Left kidney (tissue), 8 donors: ENCODE measurements at places on chromosomes 3 and 15. TPM values are rescaled to one million over a fixed set of nuclear protein-coding genes. Genes with fewer than 3 reads are reported as not detected.

Gene FOXB1
- not detected for polyA plus RNA-seq

Gene SCAMP5
- 47.9 TPM for polyA plus RNA-seq

Gene PATL2
- polyA plus RNA-seq: 1.4 TPM

Gene ARHGEF3
- 81.6 TPM for polyA plus RNA-seq

Gene EAF2
- 9.1 TPM for polyA plus RNA-seq

Gene NMNAT3
- 11.9 TPM for polyA plus RNA-seq

Gene UQCC5
- polyA plus RNA-seq: 14.0 TPM

Gene GPR156
- polyA plus RNA-seq: 3.4 TPM

Gene ATP10A
- 4.1 TPM for polyA plus RNA-seq

Gene ABI3BP
- 26.8 TPM for polyA plus RNA-seq

Gene THBS1
- 184 TPM for polyA plus RNA-seq

Gene DTX3L
- polyA plus RNA-seq: 15.1 TPM

Gene FBXL22
- 1.7 TPM for polyA plus RNA-seq

Gene LDHAL6B
- 0.23 TPM for polyA plus RNA-seq

Gene RHO
- 0.13 TPM for polyA plus RNA-seq

Gene CDHR4
- polyA plus RNA-seq: 0.28 TPM

Gene TLR9
- 0.18 TPM for polyA plus RNA-seq

Gene TNFSF10
- 42.4 TPM for polyA plus RNA-seq

Gene C3orf38
- polyA plus RNA-seq: 33.2 TPM

Gene FBXW12
- 0.73 TPM for polyA plus RNA-seq

Gene SLC27A2
- polyA plus RNA-seq: 70.6 TPM

Gene ESYT3
- 3.1 TPM for polyA plus RNA-seq

Gene TPRG1
- 0.68 TPM for polyA plus RNA-seq

Gene ADAMTS7
- polyA plus RNA-seq: 21.4 TPM

Gene SLC2A2
- 19.5 TPM for polyA plus RNA-seq

Gene LRRN1
- 23.4 TPM for polyA plus RNA-seq

Gene TNIK
- polyA plus RNA-seq: 19.2 TPM

Gene XYLB
- 16.1 TPM for polyA plus RNA-seq

Gene GLT8D1
- 139 TPM for polyA plus RNA-seq

Gene GTF2E1
- 18.5 TPM for polyA plus RNA-seq

Gene TGM4
- polyA plus RNA-seq: 0.18 TPM

Gene NOX5
- polyA plus RNA-seq: 1.5 TPM

Gene CHRNB4
- 3.3 TPM for polyA plus RNA-seq

Gene SLC35G2
- polyA plus RNA-seq: 5.1 TPM

Gene CD96
- 2.0 TPM for polyA plus RNA-seq

Gene SNX1
- 128 TPM for polyA plus RNA-seq

Gene SERPINI2
- 1.9 TPM for polyA plus RNA-seq
